CD4-positive, alpha-beta T cell treated with Interleukin-6 for 4 hours (primary cell): ENCODE measurements at places on chromosomes 2 and 18.

DNA sequence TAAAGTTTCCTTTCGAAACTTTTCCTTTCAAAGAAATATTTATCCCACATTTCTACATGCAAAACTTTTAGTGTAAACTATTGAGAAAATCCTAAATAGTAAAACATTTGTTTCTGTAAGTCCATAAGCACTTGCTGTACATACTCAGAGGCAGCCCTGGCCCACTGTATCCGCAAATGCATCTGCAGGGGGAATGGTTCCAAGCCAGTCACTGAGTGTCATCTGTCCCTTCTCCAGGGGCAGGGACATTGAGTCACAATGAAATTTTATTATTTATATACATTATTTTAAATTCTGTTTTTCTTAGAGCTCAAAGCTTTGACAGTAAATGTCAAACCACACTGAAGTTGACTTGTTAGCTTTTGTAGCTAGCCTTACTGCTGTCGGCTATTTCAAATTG lies 367.2 kb downstream of the MTX2 start:
- DNase-seq, result no peak

DNA sequence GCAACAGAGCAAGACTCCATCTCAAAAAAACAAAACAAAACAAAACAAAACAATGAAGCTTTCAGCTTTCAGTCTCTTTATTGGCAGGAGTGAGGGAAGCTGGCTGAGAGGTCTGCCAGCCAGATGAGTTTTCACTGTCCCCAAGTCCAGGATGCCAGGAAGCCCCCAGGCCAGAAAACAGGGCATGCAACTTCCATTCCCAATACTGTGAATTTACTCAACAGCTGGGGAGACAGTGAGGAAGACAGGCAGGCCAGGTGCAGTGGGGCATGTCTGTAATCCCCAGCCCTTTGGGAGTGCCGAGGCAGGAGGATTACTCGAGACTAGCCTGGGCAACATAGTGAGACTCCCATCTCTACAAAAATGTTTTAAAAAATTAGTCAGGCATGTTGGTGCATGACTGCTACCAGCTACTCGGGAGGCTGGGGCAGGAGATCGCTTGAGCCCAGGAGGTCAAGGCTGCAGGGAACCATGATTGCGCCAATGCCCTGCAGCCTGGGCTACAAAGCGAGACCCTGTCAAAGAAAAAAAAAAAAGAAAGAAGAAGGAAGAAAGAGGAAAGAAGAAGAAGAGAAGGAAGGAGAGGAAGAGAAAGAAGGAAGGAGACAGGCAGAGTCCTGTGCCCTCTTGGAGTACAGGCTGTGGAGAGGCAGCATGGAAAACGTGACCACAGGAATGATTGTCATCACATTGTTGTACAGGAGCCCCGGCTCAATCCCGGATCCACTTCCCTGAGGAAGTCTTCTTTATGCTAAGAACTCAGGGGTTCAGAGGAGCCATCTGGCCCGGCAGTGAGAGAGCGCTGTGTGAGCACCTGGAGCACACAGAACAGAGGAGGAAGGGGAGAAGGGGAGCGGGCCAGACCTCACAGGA lies 29.2 kb upstream of the POMC start:
- no peak for DNase-seq

- DNase-seq, result no peak
These were observed 6.7 kb downstream of the TGIF1 start for GRCh38 chr18:3456686-3457069.

DNA sequence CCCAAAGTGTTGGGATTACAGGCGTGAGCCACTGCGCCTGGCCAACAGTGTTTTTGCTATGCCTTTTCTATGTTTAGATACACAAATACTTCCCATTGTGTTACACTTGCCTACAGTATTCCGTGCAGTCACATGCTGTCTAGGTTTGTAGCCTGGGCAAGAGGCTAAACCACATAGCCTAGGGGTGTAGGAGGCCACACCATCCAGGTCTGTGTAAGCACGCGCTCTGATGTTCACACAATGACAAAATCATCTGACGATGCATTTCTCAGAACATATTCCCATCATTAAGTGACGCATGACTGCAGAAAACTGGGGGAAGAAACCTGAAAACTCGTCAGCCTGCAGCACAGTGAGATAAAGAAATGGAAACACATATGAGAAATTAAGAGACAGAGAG lies 46.1 kb upstream of the TWIST2 start:
- no peak for DNase-seq

- DNase-seq, result no peak
These were observed 85.9 kb upstream of the CCBE1 start for GRCh38 chr18:59783138-59783537.

- DNase-seq, result no peak
These were observed 70.0 kb downstream of the NAB1 start for GRCh38 chr2:190718652-190719526.

DNA sequence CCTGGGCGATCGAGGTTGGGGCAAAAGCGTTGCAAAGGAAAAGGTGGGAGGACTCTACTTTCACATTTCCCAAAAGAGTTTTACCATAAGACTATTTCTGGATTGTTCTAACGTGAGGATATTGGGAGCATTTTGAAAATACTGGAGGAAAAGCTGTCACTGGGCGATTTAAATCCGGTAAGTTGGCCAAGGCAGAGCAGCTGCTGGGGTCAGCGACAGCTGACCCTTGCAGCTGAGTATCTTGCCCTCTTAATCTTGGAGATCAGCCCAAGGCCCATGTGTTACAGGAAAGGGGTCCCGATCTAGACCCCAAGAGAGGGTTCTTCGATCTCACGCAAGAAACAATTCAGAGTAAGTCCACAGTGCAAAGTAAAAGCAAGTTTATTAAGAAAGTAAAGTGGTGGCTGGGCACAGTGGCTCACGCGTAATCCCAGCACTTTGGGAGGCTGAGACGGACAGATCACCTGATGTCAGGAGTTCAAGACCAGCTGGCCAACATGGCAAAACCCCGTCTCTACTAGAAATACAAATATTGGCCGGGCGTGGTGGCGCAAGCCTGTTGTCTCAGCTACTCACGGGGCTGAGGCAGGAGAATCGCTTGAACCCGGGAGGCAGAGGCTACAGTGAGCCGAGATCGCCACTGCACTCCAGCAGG lies 964 bp upstream of the ST3GAL5 start:
- no peak for DNase-seq

DNA sequence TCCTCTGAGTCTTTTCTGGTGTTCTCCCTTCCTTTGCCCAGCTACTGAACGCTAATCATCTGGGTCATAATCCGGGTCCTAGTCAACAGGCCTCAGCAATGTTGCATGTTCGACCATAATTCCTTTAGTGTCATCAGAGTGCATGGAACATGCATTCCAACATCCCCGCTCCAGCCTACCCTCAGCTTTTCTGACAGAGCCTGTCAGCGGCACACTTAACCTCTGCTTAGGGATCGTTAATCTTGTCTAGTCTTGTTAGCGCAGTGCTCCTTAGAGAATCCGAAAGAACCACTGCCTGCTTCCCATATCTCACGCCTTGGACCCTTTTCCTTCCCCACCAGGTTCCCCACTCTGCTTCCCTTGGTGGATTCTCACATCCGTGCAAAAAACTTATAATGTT lies 767.9 kb upstream of the ID2 start:
- DNase-seq, result no peak

DNA sequence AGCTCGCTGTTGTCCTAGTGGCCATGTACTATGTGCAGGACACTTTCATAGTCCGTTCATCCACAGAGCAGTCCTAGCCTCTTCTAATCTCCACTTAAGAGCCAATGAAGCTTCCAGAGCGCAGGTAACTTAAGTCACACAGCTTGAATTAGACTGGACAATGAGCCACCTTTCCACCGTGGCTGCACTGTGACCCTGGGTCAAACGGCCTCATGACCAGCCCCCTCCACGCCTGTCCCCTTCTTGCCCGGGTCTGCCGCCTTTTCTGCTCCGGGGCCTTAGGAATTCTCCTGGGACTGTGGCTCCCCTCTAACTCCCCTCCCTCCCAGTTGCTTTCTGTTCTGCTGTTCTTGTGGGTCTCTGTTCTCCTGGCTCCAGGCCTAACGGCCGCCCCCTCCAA lies 8.4 kb upstream of the PRKCE start:
- DNase-seq, result no peak

- DNase-seq, result no peak
These were observed 21.0 kb upstream of the HES6 start for GRCh38 chr2:238260883-238261282.

- DNase-seq, result no peak
These were observed 17.1 kb upstream of the OSBPL6 start for GRCh38 chr2:178177066-178177679.
